GM12891 (cell line): ENCODE measurements at places on chromosomes 2 and 18.

DNA sequence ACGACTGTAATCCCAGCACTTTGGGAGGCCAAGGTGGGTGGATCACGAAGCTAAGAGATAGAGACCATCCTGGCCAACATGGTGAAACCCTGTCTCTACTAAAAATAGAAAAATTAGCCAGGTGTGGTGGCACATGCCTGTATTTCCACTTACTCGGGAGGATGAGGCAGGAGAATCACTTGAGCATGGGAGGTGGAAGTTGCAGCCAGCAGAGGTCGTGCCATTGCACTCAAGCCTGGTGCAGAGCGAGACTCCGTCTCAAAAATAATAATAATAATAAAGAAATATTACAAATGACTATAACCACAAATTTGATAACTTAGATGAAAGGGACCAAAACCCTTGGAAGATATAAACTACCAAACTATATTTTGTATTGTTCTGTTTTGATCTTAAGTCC lies 226.3 kb upstream of the GULP1 start:
- no peak for DNase-seq

DNA sequence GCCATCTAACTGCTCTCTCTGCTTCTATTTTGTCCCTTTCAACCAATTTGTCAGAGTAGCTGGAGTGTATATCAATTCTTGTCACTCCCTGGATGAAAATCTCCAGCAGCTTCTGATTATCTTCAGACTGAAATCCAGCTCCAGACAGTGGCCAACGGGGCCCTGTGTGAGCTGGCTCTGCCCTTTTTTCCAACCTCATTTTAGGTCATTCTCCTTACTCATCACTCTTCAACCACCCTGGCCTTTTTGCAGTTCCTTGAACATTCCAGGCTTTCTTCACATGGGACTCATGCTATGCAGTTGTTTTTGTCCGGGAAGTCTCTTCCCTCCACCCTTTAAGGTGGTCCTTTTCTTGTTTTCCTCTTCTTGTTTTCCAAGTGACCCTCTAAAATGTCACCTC lies 15.4 kb upstream of the FAP start:
- no peak for DNase-seq

DNA sequence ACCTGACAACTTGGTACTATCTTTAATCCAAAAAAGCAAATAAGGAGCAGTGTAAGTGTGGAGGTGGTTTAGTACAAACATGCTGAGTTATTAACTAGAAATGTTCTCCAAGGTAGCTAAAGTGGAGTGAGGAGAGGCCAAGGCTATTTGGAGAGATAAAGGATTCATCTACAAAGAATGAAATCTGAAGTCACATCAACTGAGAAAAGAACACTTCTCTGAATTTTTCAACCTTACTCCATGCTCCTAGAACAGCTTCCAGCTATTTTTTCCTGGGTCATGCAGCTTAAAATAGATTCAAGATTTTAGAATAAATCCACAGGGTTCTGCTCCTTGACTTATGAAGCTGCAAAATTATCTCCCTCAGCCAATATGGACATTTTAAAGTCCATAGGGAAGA lies 18.7 kb downstream of the IMMT start:
- DNase-seq = no peak

GRCh38 chr2:172119089-172119488 lies 16.4 kb upstream of the DLX2 start:
- DNase-seq = no peak

DNA sequence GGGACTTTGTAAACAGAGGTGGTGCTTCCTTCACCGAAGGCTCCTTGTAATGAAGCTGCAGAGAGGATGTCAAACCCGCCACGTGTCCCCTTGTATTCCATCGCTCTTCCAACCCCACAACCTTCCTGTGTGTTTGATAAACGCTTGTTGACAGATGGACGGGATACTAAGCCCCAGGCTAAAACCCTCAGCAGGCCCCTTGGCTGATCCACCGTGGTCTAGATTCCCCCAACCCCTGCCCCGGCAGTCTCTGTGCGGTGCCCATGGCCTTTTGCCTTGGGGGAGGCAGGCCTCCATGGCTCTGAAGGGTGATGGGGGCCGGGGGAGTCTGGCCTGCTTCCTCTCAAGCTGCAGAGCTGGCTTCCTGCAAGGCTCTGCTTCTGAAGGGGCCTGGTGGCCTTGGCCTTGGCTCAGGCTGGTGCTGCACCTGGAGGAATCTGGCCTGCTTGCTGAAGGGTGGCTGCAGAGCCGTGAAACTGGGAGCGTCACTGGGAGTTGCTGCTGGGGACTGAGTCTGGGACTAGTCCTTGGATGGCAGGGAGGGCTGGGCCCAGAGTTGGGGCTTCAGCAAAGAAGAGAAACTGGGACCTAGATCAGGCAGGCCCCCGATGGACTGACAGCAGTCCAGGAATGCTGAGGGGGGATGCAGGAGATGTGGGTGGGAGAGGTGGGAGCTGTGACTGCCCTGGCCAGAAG lies 9.6 kb upstream of the NTSR2 start:
- DNase-seq = no peak

DNA sequence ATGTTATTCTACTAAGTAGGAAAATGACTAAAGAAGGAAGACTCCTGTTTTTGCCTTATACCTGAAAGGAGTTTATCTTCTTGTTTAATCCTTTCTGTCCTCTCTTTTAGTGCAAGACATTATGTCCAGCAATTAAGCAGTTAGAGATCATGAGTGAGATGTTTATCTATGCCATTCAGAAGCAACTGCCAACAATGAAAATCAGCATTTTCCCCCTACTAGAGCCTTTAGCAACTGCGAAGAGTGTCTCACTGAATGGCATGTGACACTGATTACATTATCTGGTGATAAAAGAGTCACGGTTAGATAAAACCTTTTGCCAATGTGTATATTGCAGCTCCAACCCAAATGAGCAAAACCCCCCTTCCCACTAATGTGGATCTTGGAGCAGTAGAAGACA lies 357.7 kb upstream of the SYT4 start:
- DNase-seq = no peak

- no peak for DNase-seq
Observed at GRCh38 chr2:155377931-155378444, 679.5 kb downstream of the KCNJ3 start.

DNA sequence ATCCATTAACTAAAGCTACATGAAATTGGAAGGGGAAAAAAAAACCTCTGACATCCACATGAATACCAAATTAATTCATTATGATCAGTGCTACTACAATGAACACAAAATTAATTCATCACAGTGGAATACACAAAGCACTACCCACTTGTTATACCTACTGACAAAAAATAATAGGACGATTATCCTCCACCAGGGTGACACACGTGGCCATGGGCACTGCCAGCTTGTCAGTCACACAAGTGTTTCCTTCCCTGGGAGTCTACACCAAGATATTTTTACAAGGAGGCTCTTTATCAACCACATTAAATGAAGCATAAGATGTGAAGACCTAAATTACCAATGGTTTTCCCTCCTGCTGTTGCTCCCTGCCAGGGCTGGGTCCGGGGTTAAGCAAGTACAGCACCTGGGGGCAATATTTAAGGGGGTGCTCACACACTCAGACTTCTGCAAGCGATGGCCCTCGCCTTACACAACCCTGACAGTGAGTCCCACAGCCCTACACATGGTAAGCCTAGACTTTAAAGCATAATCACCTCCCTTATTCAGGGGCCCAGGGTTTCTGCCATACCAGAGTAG lies 90.1 kb downstream of the TCF4 start:
- no peak for DNase-seq

- no peak for DNase-seq
Observed at GRCh38 chr2:225532096-225532495, 132.6 kb downstream of the NYAP2 start.

DNA sequence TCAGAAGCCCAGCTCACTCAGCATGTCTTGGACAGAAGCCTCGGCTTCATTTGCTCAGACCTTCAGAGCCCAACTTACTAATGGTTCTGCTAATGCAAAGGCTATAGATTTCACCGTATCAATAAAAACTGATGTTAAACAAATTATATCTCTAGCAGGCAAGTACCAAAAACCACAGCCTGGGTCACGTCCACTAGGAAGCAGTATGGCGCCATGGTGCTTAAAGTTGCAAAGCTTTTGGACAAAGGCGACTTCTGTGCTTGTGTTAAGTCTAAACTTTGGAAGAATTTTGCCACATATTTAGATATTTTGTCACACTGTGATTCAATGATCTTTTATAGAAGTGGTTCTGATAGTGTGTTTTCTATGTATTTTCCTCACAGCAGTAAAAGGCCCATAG lies 276.8 kb upstream of the PARD3B start:
- DNase-seq = no peak

- DNase-seq = no peak
Observed at GRCh38 chr2:208358758-208359631, 47.6 kb upstream of the PTH2R start.

GRCh38 chr18:79738581-79739439 lies 58.9 kb upstream of the KCNG2 start:
- no peak for DNase-seq

DNA sequence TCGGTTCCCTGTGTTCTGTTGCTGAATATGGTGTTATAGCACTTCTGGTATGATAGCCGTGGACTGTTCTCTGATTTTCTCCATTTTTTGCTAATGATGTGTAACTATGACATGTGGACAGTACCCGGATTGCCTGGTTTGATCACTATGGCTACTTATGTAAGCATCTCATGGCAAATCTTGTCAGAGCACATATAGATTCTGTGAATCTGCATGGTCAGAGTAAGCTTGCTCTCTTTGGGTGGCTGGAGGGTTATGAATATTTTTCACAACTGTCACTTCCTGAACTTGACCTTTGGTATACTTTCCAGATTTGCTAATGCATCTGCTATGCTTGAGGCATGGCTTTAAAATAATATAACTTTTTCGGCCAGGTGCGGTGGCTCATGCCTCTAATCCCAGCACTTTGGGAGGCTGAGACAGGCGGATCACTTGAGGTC lies 36.8 kb upstream of the ATP8B1 start:
- no peak for DNase-seq

DNA sequence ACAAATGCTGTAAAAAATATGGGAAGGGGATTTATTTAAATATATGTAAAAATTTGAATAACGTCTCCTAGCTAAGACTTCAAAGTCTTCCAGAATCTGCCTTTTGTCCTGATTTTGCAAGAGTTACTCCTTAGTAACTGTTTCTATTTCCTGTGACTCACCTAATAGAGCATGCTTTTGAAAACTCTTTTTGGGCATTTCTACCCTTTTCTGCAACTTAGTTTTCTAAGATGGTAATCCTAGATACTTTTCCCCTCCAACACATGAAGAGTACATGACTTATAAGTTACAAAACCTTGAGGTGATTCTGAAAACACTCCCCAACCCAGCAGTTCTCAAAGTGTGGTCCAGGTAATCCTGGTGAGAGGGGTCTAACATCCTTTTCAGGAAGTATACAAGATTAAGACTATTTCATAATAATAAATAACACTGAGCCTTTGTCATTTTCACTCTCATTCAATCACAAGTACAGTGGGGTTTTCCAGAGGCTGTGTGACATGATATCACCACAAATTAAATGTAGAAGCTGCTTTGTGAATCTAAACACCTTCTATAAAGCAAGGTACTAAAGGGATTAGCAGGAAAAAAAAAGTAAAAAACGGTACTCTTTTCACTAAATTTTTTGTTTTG lies 31.9 kb downstream of the PPP4R3B start:
- DNase-seq = no peak

GRCh38 chr18:31679133-31679742 lies 5.1 kb downstream of the B4GALT6 start:
- DNase-seq = no peak

GRCh38 chr2:141554810-141555209 lies 576.0 kb downstream of the LRP1B start:
- no peak for DNase-seq
